Cardiac ventricle fibroblast (primary cell): ENCODE measurements at places on chromosomes 7 and 10. TPM values are rescaled to one million over a fixed set of nuclear protein-coding genes. Genes with fewer than 3 reads are reported as not detected.

The FIS1 gene
- total RNA-seq: 178 and 185 TPM in 2 replicates

The FFAR4 gene
- not detected in 2 replicates for total RNA-seq

The PON1 gene
- total RNA-seq: not detected in 2 replicates

The CLRN3 gene
- total RNA-seq: not detected in 2 replicates

The TEX36 gene
- not detected in 2 replicates for total RNA-seq

The ENO4 gene
- 0.20 TPM in 1 of 2 replicates, not detected in the other for total RNA-seq

The SUN3 gene
- not detected in 2 replicates for total RNA-seq

The CNOT4 gene
- total RNA-seq: 12.0 and 13.7 TPM in 2 replicates

The RELN gene
- total RNA-seq: 0.12 and 0.39 TPM in 2 replicates

The CEP55 gene
- total RNA-seq: 2.2 and 3.8 TPM in 2 replicates

The MOGAT3 gene
- not detected in 2 replicates for total RNA-seq

The UPK3BL2 gene
- 0.54 and 3.1 TPM in 2 replicates for total RNA-seq

The OR2A14 gene
- not detected in 2 replicates for total RNA-seq

The INSYN2A gene
- total RNA-seq: under 0.01 TPM in 1 of 2 replicates, not detected in the other

The CELF2 gene
- 14.2 and 17.1 TPM in 2 replicates for total RNA-seq

The CDC14C gene
- total RNA-seq: not detected in 2 replicates

The MBL2 gene
- total RNA-seq: not detected in 2 replicates

The NPTX2 gene
- total RNA-seq: 114 and 130 TPM in 2 replicates

The DNAH11 gene
- not detected in 2 replicates for total RNA-seq

The CFAP46 gene
- total RNA-seq: 0.49 and 0.69 TPM in 2 replicates

The TRA2A gene
- 15.0 and 17.7 TPM in 2 replicates for total RNA-seq

The HOXA11 gene
- not detected in 2 replicates for total RNA-seq

The HOXA13 gene
- total RNA-seq: not detected in 2 replicates

The ASB4 gene
- total RNA-seq: not detected in 2 replicates

The GPR15LG gene
- total RNA-seq: not detected in 2 replicates

The TACC2 gene
- total RNA-seq: 6.4 and 9.4 TPM in 2 replicates

The CHST3 gene
- 12.8 and 13.4 TPM in 2 replicates for total RNA-seq

The ACSL5 gene
- total RNA-seq: 17.0 and 18.5 TPM in 2 replicates

The MYOZ1 gene
- 0.12 TPM in 1 of 2 replicates, not detected in the other for total RNA-seq

The PPP1R17 gene
- not detected in 2 replicates for total RNA-seq

The MYH16 gene
- not detected in 2 replicates for total RNA-seq

The UCN3 gene
- not detected in 2 replicates for total RNA-seq

The LIPM gene
- not detected in 2 replicates for total RNA-seq

The OR6B1 gene
- not detected in 2 replicates for total RNA-seq

The ARHGAP22 gene
- 8.0 and 10.5 TPM in 2 replicates for total RNA-seq

The AKR1B1 gene
- 163 and 188 TPM in 2 replicates for total RNA-seq

The CPA4 gene
- total RNA-seq: 1.3 and 2.6 TPM in 2 replicates

The LEP gene
- total RNA-seq: not detected in 2 replicates

The TAS2R41 gene
- total RNA-seq: not detected in 2 replicates

The CALHM1 gene
- not detected in 2 replicates for total RNA-seq

The GJC3 gene
- total RNA-seq: not detected in 2 replicates

The CACNB2 gene
- total RNA-seq: 0.06 and 0.15 TPM in 2 replicates

The LRRC18 gene
- total RNA-seq: not detected in 2 replicates

The ODAD2 gene
- total RNA-seq: not detected in 2 replicates

The GPER1 gene
- 5.6 and 7.6 TPM in 2 replicates for total RNA-seq

The RPEL1 gene
- total RNA-seq: not detected in 2 replicates

The SAP25 gene
- total RNA-seq: not detected in 2 replicates

The ENTPD1 gene
- total RNA-seq: 0.49 and 0.75 TPM in 2 replicates
